ENCODE measurements at places on chromosomes 5 and 9. TPM values are rescaled to one million over a fixed set of nuclear protein-coding genes. Genes with fewer than 3 reads are reported as not detected.

The RLN2 gene
- total RNA-seq = 4.0 TPM

The SLC1A3 gene
- 0.74 TPM for total RNA-seq

DNA sequence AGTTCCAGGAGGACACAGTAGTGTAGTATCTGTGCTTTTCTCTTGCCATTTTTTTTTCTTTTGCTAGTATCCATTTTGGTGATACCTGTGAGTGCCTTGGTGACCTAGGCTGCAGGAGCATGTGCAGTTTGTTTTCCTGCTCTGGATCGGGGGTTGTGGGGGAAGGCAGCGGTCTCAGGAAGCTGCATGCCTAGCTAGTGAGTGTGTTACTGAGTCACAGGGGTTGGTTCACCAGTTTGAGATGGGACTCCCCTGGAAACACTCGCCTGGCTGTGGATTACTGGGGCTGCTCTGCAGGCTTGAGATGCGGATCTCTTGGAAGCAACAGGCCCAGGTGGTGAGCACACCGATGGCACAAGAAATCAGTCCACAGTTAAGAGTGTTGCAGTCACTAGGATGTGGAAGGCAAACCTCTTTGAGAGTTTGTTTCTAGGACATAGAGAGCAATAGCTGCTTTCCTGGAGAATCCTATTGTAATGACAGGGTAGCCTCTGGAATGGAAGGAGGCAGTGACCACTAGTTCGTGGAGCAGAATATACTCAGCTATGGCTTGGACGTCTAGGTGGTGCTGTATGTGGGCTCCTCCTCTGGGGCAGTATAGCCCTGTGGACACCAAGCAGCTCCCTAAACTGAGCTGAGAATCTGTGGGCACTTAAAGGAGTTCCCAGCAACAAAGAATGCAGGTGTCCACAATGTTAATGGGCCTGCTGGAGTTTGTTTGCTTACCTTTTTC lies 20.0 kb upstream of the SPATA31E1 start:
- H3K27ac ChIP-seq = no peak overlapping the region
- no peak for DNase-seq
- no peaks in the 10 kb centered on the region for H3K36me3 ChIP-seq
- no peaks in the 10 kb centered on the region for H3K27me3 ChIP-seq

DNA sequence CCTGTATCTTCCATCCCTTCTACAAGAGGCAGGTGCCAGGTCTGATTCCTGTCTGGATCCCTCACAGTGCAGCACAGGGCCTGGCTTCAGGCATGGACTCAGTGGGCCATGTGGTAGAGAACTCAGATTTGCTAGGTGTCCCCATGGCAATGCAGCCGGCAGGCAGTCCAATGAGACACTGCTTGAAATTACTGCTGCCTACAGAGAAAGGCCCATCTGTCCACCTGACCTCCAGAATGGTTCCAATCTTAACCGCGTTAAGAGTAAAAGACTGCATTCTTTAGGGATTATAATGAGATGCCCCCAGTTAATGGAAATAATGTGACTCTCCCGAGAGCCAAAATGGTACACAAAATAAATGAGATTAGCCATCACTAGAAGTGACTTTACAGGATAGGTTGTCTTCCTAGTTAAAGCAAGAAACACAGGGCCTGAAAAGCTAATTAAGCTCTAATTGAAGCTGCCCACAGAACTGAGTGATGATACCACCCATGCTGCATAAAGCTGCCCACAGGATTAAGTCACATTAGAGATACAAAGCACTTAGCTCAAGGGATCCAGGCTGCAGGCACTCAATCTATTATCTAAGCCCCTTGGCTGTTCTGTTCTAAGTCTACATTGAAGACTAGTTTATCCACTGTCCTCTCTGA lies 11.4 kb downstream of the FAM193B start:
- H3K36me3 ChIP-seq = peaks cover 15% of the 10 kb centered on the region
- peaks cover 17% of the 10 kb centered on the region for H3K4me1 ChIP-seq
- H3K4me3 ChIP-seq = no peak overlapping the region
- DNase-seq = no peak
- H3K27ac ChIP-seq = no peak overlapping the region

GRCh38 chr9:113941056-113941455 lies 64.9 kb downstream of the ZNF618 start:
- no peak overlapping the region for H3K27ac ChIP-seq
- H3K4me1 ChIP-seq = no peaks in the 10 kb centered on the region
- no peaks in the 10 kb centered on the region for H3K27me3 ChIP-seq
- no peak overlapping the region for H3K4me3 ChIP-seq
- DNase-seq = no peak

DNA sequence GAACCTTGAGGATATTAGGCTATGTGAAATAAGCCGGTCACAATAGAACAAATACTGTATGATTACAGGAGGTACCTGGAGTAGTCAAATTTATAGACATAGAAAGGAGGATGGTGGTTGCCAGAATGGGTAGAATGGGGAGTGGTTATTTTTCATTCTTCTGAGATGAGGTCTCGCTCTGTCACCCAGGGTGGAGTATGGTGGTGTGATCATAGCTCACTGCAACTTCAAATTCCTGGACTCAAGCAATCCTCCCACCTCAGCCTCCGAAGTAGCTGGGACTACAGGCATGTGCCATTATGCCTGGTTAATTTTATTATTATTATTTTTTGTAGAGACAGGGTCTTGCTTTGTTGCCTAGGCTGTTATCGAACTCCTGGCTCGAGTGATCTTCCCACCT lies 27.1 kb downstream of the SH3PXD2B start:
- DNase-seq = no peak
- H3K4me1 ChIP-seq = no peaks in the 10 kb centered on the region
- H3K27me3 ChIP-seq = peaks cover 5% of the 10 kb centered on the region
- H3K36me3 ChIP-seq = no peaks in the 10 kb centered on the region
- H3K4me3 ChIP-seq = no peak overlapping the region

GRCh38 chr5:137611794-137612435 lies 112.8 kb upstream of the SPOCK1 start:
- H3K4me1 ChIP-seq = peaks cover 7% of the 10 kb centered on the region
- DNase-seq = no peak
- H3K27ac ChIP-seq = no peak overlapping the region
- peaks cover 2% of the 10 kb centered on the region for H3K27me3 ChIP-seq
- no peak overlapping the region for H3K4me3 ChIP-seq
- H3K36me3 ChIP-seq = no peaks in the 10 kb centered on the region

The GLRA1 gene
- total RNA-seq = not detected

The DEPDC1B gene
- total RNA-seq = 30.2 TPM

The LCN12 gene
- total RNA-seq = 2.1 TPM

- DNase-seq = peak; percentile 78
- peaks cover 28% of the 10 kb centered on the region for H3K4me1 ChIP-seq
- no peaks in the 10 kb centered on the region for H3K36me3 ChIP-seq
- H3K4me3 ChIP-seq = no peak overlapping the region
These were observed 68.9 kb upstream of the EQTN start for GRCh38 chr9:27365707-27366376.

The CER1 gene
- not detected for total RNA-seq

The FOXD4L5 gene
- total RNA-seq = not detected

The MYMK gene
- total RNA-seq = not detected

- H3K27me3 ChIP-seq = no peaks in the 10 kb centered on the region
- no peak for DNase-seq
- H3K4me3 ChIP-seq = no peak overlapping the region
- H3K27ac ChIP-seq = no peak overlapping the region
These were observed 43.0 kb upstream of the SARDH start for GRCh38 chr9:133780962-133781827.

DNA sequence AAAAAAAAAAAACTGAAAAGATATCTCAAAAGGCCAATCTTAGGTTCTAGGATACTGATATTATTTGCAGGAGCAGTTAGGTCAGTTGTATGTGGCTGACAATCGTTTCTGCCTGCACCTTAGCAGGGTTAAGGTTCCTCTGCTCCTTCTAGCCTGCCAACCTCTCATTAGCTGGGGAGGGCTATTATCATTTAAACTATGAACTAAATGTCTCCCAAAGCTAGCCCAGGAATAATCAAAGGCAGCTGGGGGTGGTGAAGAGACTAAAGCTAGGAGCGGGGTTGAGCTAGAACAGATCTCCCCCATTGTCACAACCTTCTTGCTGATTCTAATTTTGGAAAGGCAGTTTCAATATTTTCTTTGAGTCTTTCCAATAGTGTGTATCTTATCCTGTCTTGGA lies 99.9 kb downstream of the ICE1 start:
- no peak overlapping the region for H3K27ac ChIP-seq
- peaks cover 16% of the 10 kb centered on the region for H3K36me3 ChIP-seq
- no peak overlapping the region for H3K4me3 ChIP-seq
- H3K4me1 ChIP-seq = peaks cover 27% of the 10 kb centered on the region

- H3K36me3 ChIP-seq = peaks cover 3% of the 10 kb centered on the region
- no peaks in the 10 kb centered on the region for H3K27me3 ChIP-seq
- H3K4me3 ChIP-seq = peak overlapping the region; percentile 18
- peaks cover 56% of the 10 kb centered on the region for H3K4me1 ChIP-seq
- peak; percentile 47 for DNase-seq
These were observed 20.4 kb downstream of the ERGIC1 start for GRCh38 chr5:172854451-172854871.

DNA sequence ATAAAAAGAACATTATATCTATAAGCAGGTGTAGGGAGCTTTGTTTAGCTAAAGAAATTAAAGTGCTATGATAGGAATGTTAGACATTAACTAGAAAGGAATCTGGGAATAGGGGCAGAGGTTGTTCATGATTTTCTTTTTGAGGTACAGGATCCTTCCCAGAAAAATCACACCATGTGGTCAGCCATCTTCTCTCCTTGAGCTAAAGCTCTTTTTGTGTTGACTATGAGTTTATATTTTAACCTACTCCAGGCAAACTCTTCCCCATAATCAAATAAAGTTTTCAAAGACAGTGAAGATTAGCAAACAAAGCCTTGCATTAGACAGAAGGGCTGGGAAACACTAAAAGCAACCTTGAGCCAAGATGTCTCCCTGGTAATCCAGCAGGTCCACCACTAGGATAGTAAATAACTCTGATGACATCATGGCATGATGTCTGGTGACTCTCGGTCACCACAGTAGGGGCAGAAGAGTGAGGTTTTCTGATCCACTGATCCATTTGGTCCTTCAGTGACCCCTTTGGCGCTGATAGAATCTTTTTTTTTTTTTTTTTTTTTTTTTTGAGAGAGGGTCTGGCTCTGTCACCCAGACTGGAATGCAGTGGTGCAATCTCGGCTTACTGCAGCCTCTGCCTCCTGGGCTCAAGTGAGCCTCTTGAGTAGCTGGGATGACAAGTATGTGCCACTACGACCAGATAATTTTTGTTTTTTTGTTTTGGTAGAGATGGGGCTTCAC lies 30.6 kb upstream of the IL6ST start:
- DNase-seq = no peak
- peaks cover 14% of the 10 kb centered on the region for H3K4me1 ChIP-seq
- no peaks in the 10 kb centered on the region for H3K27me3 ChIP-seq
- no peak overlapping the region for H3K27ac ChIP-seq
- no peak overlapping the region for H3K4me3 ChIP-seq

- H3K4me3 ChIP-seq = no peak overlapping the region
- H3K36me3 ChIP-seq = no peaks in the 10 kb centered on the region
- peaks cover 30% of the 10 kb centered on the region for H3K4me1 ChIP-seq
- DNase-seq = peak; percentile 61
- H3K27me3 ChIP-seq = peaks cover 2% of the 10 kb centered on the region
These were observed 25.0 kb upstream of the HMCN2 start for GRCh38 chr9:130240410-130241197.

GRCh38 chr5:171805746-171806145 lies 20.1 kb downstream of the SMIM23 start:
- no peaks in the 10 kb centered on the region for H3K36me3 ChIP-seq
- peaks cover 3% of the 10 kb centered on the region for H3K4me1 ChIP-seq
- no peak overlapping the region for H3K27ac ChIP-seq
- peaks cover 31% of the 10 kb centered on the region for H3K27me3 ChIP-seq

The RASEF gene
- total RNA-seq = not detected

DNA sequence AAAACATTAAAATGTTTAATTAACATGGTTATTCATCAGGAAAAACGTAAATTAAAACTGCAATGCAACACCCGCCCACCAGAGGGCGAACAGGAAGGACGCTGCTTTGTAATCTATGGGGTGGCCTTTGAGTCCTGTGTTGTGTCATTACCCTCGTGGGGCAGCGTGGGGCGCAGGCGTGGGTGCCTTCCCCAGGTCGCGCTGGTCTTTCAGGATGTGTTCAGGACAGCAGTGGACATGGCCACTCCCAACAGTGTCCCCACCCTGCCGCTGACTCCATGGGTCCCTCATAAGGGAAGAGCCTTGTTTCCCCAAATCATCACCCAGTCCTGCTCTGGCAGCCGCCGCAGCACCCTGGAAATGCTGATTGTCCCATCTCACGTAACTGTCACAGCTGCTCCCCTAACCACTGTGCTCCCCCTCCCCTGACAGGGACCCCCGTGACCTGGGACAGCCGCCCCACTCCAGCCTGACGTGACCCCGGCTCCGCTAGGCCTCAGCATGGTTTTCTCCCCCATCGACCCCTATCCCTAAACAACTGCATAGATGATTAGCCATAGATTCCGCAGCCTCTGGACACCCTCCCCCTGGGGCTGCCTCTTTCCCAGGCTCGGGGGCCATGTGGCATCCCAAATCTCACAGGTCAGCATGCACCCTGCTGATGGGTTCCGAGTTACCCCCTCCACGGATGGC lies 36.4 kb downstream of the GLT6D1 start:
- H3K27me3 ChIP-seq = peaks cover 8% of the 10 kb centered on the region
- H3K4me3 ChIP-seq = no peak overlapping the region
- no peak overlapping the region for H3K27ac ChIP-seq
- H3K36me3 ChIP-seq = no peaks in the 10 kb centered on the region
- H3K4me1 ChIP-seq = no peaks in the 10 kb centered on the region

The NR2F1-AS1 gene
- total RNA-seq = not detected

DNA sequence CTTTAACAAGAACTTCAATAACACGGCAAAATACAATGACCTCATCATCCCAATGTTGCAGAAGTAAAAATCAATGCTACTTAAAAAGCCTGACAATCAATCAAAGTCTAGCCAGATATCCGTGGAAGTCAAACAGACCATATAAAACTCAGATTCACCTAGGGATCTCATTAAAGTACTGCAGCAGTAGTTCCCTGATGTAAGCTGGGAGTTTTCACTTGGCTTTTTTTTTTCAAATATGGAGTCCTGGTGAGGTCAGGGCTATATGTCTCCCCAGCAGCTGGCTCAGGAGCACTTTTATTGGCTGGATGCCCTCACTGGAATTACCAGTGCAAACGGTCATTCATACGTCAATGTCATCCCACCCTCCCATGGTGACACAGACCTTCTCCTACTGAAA lies 220.6 kb upstream of the SLC30A5 start:
- H3K4me1 ChIP-seq = peaks cover 12% of the 10 kb centered on the region
- no peak overlapping the region for H3K4me3 ChIP-seq
- DNase-seq = no peak
- no peaks in the 10 kb centered on the region for H3K27me3 ChIP-seq
- H3K27ac ChIP-seq = no peak overlapping the region
